SW480 (cell line): ENCODE measurements at places on chromosomes 12 and 14.
A peak's percentile ranks its signal among the peaks of the same experiment; 100 is the strongest.

DNA sequence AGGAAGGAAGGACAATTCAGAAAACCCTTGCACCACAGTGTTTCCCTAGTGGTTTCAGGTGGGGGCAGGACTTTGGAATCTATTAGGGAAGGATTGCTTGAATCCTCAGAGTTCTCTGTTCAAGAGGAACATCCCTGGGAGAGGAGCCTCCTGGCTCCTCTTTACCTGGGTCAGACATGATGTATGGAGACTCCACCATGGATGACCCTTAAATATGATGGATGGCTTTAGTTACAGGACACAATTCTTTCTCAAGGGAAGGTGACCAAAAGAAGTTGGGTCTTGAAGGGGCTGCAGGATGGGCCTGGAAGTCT is 396.6 kb downstream of the NRXN3 start:
- no peak for DNase-seq

DNA sequence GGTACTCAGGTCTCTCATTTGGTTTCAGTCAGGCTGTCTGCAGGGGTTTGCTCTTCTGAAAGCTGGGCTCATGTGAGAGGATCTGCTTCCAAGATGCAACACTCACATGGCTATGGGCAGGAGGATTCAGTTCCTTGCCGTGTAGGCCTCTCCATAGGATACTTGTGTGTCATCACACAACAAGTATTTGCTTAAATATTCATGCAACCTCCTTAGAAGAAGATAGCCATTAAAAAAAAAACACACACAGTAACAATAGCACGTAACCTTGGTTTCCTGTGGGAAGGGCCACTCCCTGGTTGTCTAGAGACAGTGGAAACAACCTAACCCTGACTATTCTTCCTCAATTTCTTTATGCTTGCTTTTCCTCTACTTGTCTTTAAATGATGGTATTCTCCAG is 31.8 kb upstream of the CLEC4E start:
- no peak for DNase-seq

DNA sequence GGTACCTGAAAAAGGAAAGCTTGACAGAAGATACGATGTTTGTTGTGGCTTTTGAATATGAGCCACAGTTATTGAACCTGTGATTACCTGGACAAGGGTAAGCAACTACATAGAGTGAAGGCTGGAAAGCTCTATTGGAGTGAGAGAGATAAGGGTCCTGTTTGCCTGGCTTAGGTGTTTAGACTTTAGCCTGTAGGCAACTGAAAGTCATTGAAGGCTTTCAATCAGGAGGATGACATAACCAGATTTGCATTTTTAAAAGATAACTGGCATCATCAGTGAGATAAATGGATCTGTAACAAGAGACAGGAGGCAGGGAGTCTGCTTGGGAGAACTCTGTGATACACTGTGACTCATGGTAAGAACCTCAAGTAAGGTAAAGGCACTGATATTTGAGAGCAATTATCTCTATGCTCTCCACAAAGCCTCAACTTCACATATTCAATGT is 128.9 kb upstream of the SOX5 start:
- DNase-seq, result peak; percentile 61

- DNase-seq, result no peak
Measured at GRCh38 chr12:9081667-9082427, 33.9 kb downstream of the A2M start.

- no peak for DNase-seq
Measured at GRCh38 chr12:28961948-28962384, 187.1 kb upstream of the FAR2 start.

- DNase-seq, result no peak
Measured at GRCh38 chr12:71071536-71072097, 86.2 kb downstream of the TSPAN8 start.

GRCh38 chr14:61719344-61720293 is 24.3 kb downstream of the HIF1A start:
- DNase-seq, result no peak
